ENCODE measurements at places on chromosomes 16 and 17. TPM values are rescaled to one million over a fixed set of nuclear protein-coding genes. Genes with fewer than 3 reads are reported as not detected.

DNA sequence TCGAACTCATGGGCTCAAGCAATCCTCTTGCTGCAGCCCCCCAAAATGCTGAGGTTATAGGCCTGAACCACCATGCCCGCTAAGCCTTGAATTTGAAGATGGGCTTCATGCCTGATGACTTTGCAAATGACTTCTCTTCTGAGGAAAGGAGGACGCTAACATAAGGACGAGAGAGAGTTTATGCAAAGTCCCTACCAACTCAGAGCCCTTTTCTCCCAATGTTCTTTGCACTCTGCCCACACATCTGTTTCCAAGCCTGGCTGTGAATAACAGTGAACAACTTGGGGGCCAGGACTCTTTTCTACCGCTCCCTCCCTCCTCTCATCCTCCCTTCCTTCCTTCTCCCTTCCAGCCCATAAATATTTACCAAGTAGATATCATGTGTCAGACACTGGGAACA is 8.5 kb upstream of the NPIPB2 start:
- no peak for DNase-seq

- DNase-seq: no peak
These were observed 163.4 kb downstream of the SEC14L1 start for GRCh38 chr17:77304051-77304745.

- DNase-seq: no peak
These were observed 396.6 kb downstream of the CPPED1 start for GRCh38 chr16:12406926-12407690.

- no peak for DNase-seq
These were observed 5.5 kb downstream of the DYNLRB2 start for GRCh38 chr16:80546249-80546648.

GRCh38 chr16:2184962-2185361 is 11.4 kb downstream of the CASKIN1 start:
- DNase-seq: no peak

- peak; percentile 76 for DNase-seq
These were observed 29.2 kb downstream of the TTLL6 start for GRCh38 chr17:48787828-48788227.

Gene NEUROD2
- not detected for total RNA-seq

Gene ITGA3
- 367 TPM for total RNA-seq

Gene ABCA8
- 9.4 TPM for total RNA-seq

Gene PRR15L
- total RNA-seq: 105 TPM

All from kidney (tissue), 22 donors.